ENCODE measurements at places on chromosomes 12 and 14.
A peak's percentile ranks its signal among the peaks of the same experiment; 100 is the strongest.

DNA sequence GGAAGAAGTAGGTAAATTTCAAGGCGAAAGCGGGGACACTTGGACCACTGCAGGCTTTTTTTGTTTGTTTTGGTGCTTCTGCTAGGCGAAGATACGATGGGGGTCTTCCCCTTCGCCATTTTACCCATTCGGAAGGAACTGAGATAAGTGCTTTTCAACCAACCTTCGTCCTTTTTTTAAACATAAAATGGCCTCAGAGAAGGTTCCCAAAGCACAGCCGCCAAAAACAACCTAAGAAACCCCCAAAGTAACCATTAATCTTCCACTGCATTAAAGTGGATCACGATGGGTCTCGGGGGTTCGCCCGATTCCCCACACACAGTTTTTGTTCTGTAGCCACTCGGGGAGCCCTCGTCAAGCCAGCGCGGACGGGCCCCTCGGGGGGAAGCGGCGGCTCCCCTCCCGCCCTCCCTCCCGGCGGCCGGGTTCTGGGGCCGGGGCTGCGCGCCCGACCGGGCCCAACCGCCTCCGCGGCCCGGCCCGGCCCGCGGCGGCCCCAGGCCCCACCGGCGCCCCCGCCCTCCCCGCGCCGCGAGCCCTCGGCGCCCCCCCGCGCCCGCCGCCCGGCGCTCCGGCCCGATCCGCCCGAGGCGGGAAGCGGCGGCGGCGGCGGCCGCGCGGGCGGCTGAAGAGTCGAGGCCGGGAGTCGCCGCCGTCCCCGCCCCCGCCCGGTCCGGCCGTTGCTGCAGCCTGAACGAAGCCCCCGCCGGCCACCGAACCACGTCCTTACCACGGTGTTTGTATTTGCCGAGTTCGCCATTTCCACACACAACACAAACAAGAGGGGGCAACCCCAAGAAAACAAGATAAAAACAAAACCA, 790 bp downstream of the GTF2A1 start:
- peak; percentile 6 for DNase-seq

DNA sequence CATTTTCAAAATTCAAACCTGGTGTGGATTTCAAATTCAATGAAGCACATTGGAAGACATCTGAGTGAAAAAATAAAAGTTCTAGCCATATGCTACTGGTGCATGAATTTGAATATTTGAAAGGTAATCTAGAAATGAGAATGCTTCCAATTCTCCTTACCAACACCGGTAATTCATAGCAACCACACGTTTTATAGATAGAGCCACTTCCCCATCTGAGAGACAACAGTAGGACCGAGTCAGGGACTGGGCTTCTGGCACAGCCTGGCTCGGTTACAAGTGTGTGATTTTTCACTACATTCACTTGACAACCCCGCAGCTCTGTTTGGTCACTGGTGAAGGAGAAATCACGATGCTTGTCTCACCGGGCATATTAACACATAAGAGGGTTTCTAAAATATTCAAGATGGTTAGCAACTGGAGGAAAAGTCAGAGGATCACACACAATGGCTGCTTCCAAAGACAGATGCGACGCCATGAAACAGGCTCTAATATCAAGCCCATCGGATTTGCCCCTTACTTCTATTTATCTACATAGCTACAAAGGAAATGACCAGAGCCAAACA, 86.5 kb upstream of the FOXN3 start:
- DNase-seq = no peak

DNA sequence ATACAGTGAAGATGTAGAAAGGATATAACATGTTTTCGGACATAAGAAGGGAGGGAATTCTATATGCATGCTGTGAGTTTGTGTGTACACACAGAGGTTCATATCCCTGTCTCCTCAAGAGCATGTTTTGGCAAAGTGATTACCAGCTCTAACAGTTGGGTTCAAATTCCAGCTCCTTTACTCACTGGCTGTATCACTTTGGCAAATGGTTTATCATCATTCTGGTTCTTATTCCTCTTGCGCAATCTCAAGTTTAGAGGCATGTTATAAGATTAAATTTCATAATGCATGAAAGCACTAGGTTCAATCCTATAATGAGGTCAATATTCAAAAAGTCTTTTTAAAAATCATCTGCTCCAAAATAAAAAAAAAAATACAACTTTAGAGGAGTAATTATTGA, 107.7 kb upstream of the LRFN5 start:
- no peak for DNase-seq

DNA sequence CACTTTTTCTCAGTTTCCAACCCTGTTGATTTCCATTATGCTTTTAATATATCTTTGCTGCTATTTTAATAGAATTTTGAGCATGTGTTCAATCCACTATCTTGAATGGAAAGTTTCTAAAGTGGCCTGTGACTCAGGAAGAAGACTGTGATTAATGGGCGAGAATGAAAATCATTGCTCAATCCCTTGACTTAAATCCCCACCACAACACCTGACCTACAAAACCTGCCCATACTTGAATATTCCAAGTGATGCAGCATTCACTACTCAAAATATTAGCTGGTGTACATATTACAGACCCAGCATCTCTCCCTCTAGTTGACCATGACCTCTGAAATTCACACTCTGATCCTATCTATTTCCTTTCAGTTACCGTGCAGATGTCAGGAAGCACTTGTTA, 1.3 kb upstream of the OAS3 start:
- DNase-seq = no peak

- DNase-seq = peak; percentile 42
These were observed 15.3 kb downstream of the SPIC start for GRCh38 chr12:101490286-101490920.

DNA sequence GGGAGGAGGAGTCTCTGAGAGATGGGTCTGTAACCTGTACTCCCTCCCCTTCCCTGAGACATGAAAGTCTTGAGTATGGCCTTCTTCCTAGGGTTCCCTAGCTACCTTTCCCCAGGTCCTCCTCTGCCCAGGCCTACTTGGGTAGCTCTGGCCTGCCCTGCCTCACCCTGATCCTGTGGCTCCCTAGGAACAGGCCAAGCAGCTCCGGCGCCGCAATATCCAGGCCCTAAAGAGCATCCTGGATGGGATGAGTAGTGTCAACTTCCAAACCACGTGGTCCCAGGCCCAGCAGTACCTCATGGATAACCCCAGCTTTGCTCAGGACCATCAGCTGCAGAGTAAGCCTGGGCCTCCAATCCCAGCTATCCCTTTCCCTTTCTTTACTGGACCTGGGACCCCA, 12.3 kb downstream of the PRPF40B start:
- DNase-seq = no peak

DNA sequence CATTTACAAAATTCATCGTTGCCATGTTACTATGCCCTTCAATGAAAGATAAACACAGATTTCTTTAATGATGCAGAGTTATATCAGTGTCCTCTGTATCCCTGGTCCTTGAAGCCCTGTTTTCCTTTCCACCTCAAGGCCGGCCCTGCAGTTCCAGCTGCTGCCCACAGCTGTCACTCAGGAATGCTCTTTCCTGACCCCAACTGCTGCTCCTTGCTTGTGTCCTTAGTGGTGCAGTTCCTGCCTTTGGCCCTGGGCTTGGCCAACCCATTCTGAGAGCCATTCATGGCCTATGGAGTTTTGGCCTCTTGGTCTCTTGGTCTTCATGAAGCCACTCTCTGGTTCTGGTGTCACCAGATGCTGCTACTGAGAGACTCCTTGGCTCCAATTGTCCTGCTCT, 93.1 kb downstream of the GAS2L3 start:
- DNase-seq = no peak

DNA sequence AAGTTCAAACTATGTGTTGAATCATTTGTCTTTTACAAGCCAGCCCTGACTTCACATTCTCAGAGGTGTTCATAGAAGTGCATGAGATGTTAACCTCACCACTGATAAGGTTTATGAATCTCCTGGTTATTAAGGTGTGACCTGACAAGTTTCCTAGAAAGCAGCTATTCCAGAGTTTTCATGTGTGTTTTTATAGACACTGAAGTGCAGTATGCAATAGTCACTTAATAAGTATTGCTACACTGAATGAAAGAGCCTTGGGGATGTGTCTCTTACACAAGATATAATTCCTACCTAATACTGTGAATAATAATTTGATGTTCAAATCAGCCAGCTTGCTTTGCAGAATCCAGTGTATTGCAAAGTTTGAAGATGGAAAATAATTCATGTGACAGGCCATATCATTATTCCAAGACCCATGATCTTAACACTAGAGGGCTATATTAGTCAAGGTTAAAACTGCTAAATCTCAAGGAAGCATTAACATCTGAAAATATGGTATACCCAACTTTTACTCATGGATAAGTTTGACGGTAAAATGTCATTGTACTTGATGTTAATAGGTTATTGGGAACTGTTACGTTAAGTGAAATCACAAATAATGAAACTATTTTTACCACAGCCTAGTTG, 13.0 kb downstream of the SLC25A3 start:
- no peak for DNase-seq

DNA sequence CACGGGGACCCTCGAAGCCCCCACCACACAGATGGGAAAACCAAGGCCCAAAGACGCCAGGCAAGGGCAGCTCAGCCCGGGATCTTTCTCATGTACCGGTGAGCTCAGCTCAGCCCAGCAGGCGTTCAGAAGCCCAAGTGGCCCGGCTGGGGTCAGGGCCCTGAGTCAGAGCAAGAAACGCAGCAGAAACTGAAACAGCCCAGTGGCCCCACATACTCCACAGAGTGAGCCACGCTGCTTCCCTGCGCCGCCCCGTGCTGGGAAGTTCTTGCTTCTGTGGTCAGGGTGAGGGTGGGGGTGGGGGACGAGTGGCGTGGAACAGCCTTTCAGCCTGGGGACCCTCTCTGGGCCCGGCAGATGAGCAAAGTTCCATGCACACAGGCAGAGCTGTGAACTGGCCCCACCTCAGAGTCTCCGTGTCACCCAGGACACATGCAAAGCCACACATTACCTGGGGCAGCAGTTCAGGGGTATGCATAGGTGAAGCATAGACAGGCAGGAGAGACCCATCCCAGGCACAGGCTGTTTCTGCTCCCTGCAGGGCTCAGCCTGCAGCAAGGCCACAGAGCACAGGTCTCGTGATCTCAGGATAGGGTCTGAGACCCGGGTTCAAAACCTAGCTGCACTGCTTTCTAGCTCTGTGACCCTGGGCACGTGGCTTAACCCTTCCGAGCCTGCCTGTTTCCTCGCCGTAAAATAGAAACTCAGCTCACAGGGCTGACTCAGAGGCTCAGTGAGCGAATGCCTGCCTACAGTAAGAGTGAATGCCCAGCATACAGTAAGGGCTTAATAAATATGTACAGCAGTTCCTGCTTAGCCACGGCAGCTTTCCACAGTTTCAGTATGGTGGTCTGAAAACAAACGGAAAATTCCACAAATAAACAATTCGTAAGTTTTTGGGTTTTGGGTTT, 21.6 kb downstream of the NCOR2 start:
- DNase-seq = no peak

GRCh38 chr14:89182326-89182725, 234.7 kb downstream of the FOXN3 start:
- DNase-seq = no peak
